Body of pancreas (tissue), 4 donors: ENCODE measurements at places on chromosomes 3 and 15. TPM values are rescaled to one million over a fixed set of nuclear protein-coding genes. Genes with fewer than 3 reads are reported as not detected.

DNA sequence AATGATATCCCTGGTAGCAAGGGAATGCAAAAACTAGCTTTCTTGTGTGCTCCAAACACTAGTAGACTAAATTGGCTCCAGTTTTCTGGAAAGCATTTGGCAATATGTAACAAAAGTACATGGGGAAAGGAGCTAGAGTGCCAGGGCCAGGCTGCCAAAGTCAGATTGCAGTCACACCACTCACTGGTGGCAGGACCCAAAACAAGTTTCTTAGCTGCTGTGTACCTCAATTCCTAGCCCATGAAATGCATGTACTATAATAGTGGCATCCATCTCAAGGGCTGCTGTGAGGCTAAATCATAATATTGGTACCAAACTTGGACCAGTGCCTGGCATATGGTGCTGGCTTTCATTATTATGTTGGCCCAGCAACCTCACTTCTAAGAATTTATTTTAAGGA, 49.3 kb downstream of the CLDN18 start:
- DNase-seq = no peak

Gene GOLGA8G
- not detected for total RNA-seq

DNA sequence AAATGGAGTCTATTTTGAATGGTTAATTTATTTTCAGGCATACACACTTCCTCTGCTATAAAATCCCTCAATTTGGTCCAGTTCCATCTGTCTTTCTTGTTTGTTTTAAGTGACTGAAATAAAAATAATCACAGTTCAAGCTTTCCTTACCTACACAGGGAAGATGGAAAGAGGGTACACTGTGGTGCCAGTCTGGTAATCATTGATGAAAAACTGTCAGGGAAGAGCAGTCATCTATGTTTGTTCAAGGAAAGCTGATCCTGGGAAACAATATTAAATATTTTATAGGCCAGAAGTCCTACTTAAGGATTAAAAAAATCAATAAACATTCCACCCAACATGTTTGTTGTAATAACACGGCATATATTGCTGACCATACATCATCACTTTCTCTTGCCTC, 115.2 kb upstream of the KCNMB2 start:
- DNase-seq = no peak

Gene GOLGA6L6
- total RNA-seq = not detected

DNA sequence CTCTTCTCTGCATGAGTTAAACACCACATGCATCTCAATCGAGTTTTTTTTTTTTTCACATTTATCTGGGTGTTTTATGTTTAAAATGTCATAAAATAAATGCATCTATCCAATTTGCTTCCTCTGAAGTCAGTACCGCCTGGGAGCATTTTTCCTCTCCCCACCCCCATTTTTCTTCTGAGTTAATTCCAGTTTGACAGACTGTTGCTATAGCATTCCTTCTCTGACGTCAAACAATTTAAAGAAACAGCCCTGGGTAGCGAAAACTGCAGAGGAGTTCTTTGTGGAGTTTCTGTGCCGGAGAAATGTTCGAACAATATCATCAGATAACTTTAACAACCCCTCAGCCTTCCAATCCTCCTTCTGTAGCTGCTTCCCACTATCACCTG, 900 bp upstream of the GNB4 start:
- DNase-seq = no peak

Gene HCLS1
- total RNA-seq = 17.1 TPM

Gene ZBTB47
- 19.7 TPM for total RNA-seq

GRCh38 chr15:26049900-26050657, 187.0 kb upstream of the ATP10A start:
- DNase-seq = no peak

- DNase-seq = no peak
Measured at GRCh38 chr3:128499724-128500275, 6.8 kb upstream of the GATA2 start.

- no peak for DNase-seq
Measured at GRCh38 chr3:11908981-11909698, 62.5 kb upstream of the TAMM41 start.

Gene TRH
- not detected for total RNA-seq

GRCh38 chr15:44327578-44327977, 39.1 kb downstream of the GOLM2 start:
- DNase-seq = no peak

DNA sequence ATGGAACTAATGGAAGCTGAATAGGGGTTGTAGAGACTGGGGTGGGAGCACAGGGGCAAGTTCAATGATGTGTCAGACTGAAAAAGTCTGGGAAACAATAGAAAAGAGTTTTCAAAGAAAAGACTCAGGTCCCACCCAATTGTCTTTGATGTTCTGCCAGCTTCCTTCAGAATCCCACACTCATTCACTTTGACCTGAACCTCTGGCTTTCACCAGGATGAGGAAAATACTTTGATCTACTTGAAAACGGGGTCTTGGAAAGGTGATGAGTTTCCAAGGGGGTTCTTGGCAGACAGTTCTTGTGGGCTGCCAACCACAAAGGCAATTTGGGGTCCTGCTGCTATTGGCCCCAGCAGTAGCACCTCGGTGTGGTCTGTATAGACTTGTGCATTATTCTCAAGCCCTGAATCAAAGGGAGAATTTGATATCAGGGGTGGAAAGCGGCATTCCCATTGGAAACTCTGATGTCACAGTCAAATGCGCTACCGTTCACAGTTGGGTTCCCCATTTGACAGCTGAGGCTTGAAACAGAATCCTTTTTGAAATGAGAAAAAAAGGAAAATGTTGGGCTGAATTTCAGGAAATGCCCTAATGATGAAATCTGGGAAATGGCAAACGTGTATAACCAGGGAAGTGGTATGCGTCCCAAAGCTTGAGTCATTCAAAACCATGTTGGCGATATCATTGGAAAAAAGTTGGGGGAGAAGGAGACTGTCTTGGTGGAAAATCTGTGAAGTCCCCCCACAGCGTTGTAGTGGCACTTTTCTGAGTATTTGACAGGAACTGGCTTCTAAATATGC, 229.2 kb upstream of the LRTM1 start:
- DNase-seq = no peak

- DNase-seq = no peak
Measured at GRCh38 chr15:64249883-64250575, 87.2 kb upstream of the PPIB start.

- DNase-seq = peak; percentile 63
Measured at GRCh38 chr3:175885231-175885766, 1026.2 kb downstream of the NAALADL2 start.

- DNase-seq = no peak
Measured at GRCh38 chr3:78734048-78734637, 1033.7 kb downstream of the ROBO1 start.

DNA sequence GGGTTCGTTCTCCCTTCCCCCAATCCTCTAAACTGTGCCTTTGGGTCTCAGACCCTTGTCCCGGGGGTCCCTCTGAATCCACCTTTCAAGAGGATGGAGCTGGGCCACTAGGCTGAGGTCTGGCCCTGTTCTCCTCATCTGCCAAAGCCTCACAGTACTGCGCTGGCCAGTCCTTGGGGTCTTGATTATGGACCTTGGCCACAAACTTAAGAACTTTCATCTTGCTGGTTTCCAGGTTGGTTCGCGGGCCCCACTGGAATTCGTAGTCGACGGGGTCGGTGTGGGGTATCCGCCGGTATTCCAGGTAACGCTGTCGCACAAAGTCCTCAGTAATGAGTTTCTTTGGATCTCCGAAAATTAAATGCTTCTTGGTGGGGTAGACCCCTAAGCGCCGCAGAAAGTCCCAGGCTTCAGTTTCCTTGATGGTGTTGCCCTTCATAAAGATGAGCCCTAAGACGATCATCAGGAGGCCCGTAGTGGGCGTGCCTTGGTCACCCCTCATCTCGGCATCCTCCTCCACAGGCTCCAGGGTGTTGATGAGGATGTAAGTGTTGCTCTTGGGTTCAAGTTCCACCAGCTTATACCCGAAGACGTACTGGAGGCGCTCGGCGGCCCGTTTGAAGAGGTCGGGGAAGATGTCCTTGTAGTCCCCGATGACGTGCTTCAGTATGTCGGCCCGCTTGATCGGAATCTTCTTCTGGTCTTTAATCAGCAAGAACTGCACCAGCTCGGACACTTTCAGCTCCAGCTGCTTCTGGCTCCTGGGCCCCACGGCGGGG, 727 bp downstream of the NSMCE3 start:
- peak; percentile 32 for DNase-seq

Gene INKA1
- 2.6 TPM for total RNA-seq

Gene SOX14
- not detected for total RNA-seq

DNA sequence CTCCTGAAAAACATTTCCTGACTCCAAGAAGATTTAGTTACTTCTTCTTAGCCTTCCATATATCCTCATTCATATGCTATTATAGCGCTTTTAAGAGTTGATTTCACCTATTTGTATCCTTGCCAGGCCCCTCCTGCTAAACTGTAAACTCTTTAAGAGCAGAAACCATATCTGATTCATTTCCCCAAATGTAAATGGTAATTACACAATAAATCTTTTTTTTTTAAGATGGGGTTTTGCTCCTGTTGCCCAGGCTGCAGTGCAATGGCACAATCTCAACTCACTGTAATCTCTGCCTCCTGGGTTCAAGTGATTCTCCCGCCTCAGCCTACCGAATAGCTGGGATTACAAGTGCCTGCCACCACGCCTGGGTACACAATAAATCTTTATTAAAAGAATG, 4.5 kb downstream of the DLEC1 start:
- no peak for DNase-seq

DNA sequence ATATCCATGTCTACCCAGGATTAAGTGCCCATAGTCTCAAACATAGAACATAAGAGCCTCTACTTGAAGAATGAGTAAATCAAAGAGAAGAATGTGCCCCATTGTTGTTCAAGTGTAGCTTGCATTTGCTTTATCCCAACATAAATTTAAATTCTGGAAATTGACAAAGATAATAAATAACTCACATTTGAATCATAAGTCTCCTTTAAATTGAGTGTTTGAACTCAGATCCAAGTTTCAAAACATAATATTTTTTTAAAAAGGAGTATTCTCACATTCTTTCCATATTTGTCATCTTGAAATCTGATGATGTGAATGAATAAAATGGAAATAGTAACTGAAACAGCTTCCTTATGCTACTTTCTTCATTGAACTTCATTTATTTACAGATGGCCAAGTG, 135.2 kb downstream of the MECOM start:
- DNase-seq = no peak
